ENCODE measurements at places on chromosomes 12 and 14.

- DNase-seq, result no peak
These were observed 228.4 kb upstream of the NPAS3 start for GRCh38 chr14:32710231-32710671.

- no peak for DNase-seq
These were observed 3.5 kb downstream of the PPM1H start for GRCh38 chr12:62931477-62931876.

DNA sequence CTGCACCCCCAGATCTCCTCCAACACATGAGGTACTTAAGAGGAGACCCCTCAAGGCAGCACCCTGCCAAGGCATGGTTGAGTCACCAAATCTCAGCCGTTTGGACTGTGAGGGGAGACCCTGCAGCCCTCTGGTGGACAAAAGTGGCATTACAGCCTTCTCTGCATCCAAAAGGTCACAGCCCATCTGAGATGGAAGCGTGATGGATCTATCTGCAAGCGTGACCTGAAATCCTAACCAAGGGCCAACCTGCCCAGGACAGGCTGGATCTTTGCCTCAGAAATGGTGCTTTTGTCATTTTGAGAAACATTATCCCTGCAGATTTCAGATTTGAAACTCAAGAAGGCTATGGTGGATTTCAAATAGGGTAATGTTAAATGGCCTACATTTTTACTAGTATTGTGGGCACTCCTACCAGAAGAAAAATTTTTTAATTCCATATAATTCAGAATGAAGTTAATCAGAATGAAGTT, 23.7 kb upstream of the DHRS4 start:
- peak; percentile 72 for DNase-seq

- no peak for DNase-seq
These were observed 690 bp upstream of the RBP5 start for GRCh38 chr12:7129287-7129871.

DNA sequence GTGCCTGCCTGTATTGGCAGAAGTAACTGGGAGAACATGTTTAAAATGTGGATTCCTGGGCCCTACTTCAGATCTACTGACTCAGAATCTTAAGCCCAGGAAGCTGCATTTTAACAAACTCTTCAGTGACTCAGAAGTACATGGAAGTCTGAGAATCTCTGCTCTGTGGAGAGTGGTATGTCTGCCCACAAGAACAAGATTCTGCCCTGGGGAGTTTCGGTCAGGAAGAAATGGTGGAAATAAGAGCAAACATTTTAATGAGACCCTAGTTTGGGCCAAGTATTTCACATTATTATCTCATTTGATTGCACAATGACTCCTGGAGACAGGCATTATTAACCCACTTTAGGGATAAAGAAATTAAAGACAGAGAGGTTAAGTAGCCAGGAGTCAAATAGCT, 8.2 kb downstream of the ALDH1L2 start:
- DNase-seq, result no peak

GRCh38 chr12:40436564-40436963, 211.8 kb downstream of the LRRK2 start:
- DNase-seq, result no peak

Data from T follicular helper cell (primary cell).